ENCODE measurements at places on chromosomes 13 and 19.

- DNase-seq = no peak
Measured at GRCh38 chr13:113090415-113090770, 15.2 kb upstream of the F7 start.

DNA sequence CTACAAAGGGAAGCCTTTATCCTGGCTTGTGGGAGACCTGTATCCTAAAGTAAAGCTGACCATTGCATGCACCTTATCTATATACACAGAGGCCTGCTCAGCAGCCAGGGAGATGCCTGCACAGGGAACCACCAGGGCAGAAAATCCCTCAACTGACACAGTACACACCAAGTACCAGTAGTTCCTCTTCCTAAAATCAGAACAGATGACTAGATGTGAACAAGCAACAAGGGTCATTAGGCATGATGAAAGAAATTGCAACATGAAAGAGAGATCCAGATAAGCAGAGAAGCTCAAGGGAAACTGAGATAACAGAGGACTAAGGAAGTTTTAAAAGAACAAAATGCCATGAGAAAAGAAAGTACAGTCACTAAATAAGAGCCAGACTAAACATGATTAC lies 39.7 kb upstream of the SLC7A9 start:
- no peak for DNase-seq

- DNase-seq = no peak
Measured at GRCh38 chr19:3175781-3176714, 2.5 kb upstream of the S1PR4 start.

GRCh38 chr13:97600458-97601075 lies 166.6 kb downstream of the RAP2A start:
- no peak for DNase-seq

GRCh38 chr19:55640043-55640576 lies 692 bp upstream of the ZNF580 start:
- DNase-seq = peak; percentile 83

DNA sequence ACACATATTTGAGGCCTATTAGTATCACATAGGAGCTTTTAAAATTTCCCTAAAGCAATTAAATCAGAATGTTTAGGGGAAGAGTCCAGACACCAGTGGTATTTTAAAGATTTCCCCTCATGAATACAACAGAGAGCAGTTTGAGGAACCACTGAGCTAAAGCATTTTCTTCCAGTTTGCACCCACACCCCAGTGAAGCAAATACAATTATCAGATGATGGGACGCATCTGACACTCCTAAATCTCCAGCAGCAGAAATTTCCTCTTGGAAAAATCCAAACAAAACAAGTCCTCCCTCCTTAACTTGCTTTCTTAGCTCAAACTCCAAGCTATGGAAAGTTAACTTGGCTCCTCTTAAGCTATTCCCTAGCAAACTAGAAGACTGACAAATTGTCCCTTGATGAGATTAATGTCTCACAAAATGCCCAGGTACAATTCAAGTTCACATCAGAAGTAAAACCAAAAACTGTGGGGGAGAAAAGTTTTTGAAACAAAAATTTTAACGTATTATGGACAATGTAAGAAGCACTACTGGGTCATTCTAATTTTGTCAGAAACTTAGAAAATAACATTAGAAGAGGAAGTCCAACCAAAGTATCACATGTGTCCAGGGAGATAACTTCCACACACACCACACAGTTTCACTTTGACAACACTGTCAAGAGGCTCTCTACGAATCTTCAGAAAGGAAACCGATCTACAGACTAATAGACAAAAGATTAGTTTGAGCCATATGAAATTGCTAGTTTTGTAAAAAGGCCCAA lies 74.1 kb downstream of the ABCC4 start:
- no peak for DNase-seq

DNA sequence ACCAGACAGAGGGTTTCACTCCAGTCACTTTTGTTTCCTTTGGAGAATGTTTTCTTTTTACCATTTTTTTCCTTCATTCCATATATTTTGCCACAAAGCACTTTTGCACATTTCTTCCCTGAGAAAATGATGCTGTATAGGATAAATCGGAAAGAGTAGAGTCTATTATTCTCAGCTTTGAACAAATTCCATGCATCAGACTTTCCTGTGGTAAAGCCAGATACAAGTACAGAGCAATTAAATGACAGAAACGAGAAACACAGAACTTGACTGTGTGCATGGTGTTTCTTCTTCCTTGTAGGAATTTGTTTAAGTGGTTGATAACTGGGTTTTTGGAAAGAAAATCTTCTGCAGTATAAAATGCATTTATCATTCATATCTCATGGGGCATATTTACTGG lies 107.4 kb upstream of the CSNK1A1L start:
- DNase-seq = no peak

GRCh38 chr19:20359933-20360720 lies 193.1 kb downstream of the ZNF486 start:
- no peak for DNase-seq

DNA sequence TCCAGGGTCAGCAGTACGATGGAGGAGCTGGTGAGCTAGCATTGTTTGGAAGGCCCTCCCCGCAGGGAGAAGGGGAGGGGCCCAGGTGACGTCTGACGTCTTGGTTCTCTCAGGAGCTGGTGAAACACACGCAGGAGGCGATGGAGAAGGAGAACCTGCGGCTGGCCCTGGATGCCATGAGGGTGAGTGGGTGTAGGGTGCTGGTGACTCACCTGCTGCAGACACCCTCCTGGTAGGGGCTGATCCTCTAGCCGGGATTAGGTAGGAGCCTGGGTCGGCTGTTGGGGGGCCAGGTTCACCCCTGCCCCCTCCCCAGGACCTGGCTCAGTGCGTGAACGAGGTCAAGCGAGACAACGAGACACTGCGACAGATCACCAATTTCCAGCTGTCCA lies 55.8 kb downstream of the VAV1 start:
- DNase-seq = no peak

DNA sequence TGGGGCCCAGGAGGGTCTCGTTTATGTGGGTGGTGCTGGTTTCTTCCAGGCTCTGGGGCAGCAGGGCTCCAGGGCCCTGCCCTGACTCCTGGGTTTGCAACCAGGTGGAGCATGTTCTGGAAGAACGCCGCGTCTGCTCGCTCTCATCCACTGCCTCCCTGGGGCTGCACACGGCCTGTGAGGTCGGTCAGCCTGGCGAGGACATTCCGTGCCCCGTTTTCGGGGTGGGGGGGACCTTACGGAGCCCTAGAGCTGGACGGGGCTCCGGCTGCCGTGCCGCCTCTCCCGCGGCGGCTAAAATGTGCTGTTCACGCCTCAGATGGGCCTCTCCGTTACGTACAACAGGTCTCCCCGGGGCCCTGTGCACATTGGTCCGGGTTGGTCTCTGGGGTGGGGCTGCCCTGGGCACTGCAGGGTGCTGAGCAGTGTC lies 3.3 kb downstream of the GNA11 start:
- DNase-seq = no peak

DNA sequence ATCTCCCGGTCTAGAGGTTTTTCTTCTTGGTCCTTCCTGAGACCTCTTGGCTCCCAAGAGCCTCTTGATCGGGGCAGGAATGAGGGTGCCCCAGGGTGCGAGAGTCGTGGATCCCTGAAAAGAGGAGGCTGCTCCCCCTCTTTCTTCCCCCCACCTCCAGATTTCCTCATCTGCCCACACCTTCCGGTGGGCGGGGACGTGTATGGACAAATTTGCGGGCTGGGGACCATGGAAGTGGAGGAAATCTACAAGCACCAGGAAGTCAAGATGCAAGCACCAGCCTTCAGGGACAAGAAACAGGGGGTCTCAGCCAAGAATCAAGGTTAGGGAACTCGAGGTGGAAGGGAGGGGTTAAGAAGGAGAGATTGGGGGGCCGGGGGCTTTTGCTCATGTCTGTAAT lies at the start of gene MCEMP1:
TSS of gene MCEMP1 (plus strand) at position 237 of the 400 bp plus-strand sequence. CDS start at position 268, 31 bp downstream.
- DNase-seq = no peak

GRCh38 chr19:14006766-14007562 lies 844 bp upstream of the RFX1 start:
- peak; percentile 81 for DNase-seq

Measured in SHP77 (cell line).